Mammary epithelial cell (primary cell): ENCODE measurements at places on chromosomes 13 and 19. TPM values are rescaled to one million over a fixed set of nuclear protein-coding genes. Genes with fewer than 3 reads are reported as not detected.

Gene ZNF571
- polyA plus RNA-seq = 0.84 TPM

DNA sequence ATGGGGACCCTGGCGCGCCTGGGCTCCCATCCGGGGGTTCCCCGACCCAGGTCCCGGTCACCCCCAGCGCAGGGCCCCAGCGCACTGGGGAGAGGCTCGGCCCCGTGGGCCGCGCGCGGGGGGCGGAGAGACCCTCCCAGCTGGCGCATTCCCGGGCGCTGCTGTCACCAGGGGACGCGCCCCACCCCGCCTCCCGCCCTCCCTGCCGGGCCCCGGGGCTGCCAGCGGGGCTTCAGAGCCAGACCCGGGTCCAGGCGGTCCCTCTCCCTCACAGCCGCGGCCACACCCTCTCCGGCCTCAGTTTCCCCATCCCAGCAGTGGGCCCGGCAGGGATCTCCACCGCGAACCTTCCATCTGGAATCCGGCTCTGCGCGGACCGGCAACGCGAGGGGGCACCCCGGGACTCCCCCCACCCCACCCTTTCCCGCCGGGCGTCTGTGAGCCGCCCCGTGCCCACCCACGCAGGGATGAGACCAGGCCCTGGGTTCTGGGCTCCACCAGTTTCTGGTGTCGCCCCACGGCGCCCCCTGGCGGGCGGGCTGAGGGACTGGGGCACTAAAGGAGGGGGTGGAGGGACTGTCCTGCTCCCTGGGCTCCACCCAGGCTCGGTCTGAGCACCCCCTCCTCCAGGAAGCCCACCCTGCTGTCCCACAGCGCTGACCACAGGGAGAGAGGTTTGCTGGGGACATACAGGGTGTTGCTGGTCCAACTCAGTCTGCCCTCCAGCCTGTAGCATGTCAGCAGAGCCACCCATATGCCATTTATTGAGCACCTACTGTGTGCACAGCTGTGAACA is 878 bp upstream of the ADAMTSL5 start:
- peak; percentile 42 for DNase-seq

GRCh38 chr19:42942187-42942789 is 5.3 kb upstream of the PSG7 start:
- peak; percentile 22 for DNase-seq

- DNase-seq = peak; percentile 95
Measured at GRCh38 chr19:40605216-40605971, 4.2 kb downstream of the LTBP4 start.

DNA sequence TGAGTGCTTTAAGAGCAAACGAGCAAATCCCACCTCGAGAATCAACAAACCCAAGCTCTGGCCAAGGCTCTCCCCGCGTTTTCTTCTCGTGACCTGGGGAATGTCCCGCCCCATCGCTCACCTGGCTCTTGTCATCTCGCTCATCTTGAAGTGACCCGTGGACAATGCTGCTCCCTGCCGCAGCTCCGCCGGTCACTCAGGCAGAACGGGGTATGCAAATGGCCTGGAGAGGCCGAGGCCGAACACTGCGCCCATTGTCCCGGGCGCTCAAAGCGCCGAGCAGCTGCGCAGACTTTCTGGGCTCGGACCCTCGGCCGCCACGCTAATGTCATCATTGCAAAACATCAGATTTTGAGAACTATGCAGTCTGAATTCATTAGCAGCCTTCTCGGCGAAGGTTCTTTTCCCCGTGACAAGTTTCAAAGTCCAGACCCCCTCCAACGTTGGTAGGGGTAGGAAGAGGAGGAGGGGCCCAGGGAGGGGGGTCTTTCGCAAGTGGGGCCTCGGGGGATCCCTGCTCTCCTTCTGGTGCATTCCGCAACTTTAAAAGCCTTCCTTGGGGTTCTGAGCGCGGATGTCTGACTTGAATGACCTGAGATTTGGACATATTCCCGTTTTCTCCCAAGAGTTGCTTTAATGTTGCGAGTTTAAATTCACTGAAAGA is 39.7 kb downstream of the SOX1 start:
- no peak for DNase-seq

- DNase-seq = no peak
Measured at GRCh38 chr13:110314516-110315245, 7.6 kb downstream of the COL4A2 start.

Gene ZNF850
- polyA plus RNA-seq = 0.97 TPM
